ENCODE measurements at places on chromosomes 11 and 22.
A peak's percentile ranks its signal among the peaks of the same experiment; 100 is the strongest.

- no peak for DNase-seq
Observed at GRCh38 chr11:74366576-74366975, 31.7 kb downstream of the PGM2L1 start.

DNA sequence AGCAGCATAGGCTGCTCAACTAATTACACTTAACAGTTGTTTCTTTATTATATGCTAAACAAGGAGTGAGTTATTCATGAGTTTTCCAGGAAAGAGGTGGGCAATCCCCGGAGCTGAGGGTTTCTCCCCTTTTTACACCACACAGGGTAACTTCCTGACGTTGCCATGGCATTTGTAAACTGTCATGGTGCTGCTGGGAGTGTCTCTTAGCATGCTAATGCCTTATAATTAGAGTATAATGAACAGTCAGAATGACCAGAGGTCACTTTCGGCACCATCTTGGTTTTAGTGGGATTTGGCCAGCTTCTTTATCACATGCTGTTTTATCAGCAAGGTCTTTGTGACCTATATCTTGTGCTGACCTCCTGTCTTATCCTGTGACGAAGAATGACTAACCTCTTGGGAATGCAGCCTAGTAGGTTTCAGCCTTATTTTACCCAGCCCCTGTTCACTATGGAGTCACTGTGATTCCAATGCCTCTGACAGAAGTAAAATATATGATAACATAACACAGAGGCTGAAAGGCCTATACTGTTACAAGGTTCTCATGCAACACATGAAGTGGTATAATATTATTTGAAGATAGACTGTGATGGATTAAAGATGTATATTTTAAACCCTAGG is 41.3 kb upstream of the RDX start:
- DNase-seq: no peak

DNA sequence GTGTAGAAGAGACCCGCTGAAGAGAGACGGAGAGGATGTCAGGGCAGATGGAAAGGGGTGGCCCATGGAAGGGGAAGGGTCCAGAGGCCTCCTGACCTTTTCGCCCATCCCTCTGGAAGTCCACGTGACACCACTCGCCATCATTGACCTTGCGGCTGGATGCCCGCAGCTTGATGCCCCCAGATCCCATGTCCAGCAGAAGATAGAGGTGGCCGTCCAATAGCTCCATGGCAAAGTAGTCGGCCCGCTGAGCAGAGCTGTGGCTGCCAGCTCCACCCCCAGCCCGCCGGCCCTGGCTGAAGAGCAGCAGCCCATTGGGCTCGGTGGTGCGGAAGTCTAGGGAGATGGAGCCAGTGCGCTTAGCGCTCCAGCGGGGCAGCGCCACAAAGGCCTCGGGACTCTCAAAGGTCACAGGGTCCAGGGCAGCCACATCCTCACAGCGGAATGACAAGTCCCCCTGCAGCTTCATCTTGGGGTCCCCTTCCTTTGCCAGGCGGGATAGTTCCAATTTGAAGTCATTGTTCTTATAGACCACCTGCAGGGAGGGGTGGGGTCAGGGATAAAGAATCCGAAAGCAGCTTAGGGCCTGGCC is 55.7 kb downstream of the NRXN2 start:
- DNase-seq: no peak

DNA sequence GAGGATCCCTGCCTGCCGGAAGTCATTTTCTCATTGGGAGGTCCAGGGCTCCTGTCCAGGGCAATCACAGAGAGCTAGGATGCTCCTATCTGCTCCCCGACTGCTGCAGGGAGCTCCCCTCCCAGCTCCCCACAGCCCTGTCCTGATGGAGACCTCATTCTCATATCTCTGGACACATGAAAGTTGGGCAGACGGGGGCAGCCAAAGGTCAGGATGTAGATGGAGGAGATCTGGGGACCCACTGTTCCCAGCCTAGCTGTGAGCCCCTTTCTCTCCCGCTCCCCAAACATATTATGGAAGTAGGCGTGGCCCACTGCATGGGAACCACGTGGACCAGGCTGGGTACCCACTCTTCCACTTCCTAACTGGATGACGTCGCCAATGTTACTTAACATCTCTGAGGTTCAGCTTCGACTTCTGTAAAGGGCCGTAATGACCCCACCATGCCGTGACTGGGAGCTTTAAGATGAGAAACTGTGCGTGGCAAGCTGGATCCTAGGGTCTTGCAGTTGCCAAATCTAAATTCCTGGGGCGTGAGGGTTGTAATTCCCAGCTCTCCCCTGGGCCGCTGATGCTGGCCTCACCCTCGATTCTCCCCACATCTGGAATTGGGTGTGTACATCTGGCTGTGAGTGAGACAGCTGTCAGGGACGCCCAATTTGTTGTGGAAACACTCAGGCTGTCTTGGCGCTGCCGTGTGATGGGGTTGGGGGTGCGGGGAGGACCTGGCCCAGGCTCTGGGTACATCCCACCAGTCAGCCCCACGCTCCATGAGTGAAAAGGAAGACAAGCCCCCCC is 1.8 kb downstream of the CDC42EP2 start:
- no peak for DNase-seq

- DNase-seq: no peak
Observed at GRCh38 chr11:62542750-62543567, 3.6 kb downstream of the AHNAK start.

DNA sequence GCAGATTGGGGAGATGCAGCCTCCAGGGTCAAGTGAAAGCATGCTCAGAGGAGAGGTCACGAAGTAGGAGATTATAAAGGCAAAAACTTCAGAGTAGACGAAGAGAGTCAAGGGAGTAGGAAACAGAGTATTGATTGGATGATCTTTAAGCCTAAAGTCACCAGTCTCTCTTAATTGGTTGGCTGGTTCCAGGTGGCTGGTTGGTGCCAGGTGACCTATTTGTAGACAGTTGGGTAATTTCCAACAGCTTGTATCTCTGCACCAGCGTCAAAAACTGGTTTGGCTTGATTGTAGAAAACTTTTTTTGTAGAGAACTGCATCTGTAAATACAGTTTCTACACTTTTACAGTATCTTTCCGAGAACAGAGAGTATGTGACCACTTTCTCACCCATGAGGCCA is 75.7 kb upstream of the CCDC90B start:
- DNase-seq: no peak

DNA sequence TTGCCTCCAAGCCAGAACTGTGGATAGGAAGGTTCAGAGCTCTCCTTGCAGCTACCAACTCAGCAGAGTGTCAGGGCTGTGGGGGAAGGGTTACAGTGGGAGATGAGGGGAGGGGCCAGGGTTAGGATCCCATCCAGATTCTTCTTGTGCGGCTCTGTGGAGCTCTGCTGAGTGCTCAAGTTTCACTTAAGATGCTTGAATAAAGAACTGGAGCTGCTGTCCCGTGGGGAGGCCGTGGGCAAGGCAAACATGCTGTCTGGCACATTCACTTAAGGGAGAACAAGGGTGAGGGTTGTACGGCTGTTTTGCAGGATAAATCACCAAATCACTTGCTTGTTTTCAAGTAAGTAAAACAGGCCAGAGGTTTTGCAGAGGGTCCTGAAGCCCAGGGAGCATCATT is 197.1 kb downstream of the FAM76B start:
- peak; percentile 33 for DNase-seq

DNA sequence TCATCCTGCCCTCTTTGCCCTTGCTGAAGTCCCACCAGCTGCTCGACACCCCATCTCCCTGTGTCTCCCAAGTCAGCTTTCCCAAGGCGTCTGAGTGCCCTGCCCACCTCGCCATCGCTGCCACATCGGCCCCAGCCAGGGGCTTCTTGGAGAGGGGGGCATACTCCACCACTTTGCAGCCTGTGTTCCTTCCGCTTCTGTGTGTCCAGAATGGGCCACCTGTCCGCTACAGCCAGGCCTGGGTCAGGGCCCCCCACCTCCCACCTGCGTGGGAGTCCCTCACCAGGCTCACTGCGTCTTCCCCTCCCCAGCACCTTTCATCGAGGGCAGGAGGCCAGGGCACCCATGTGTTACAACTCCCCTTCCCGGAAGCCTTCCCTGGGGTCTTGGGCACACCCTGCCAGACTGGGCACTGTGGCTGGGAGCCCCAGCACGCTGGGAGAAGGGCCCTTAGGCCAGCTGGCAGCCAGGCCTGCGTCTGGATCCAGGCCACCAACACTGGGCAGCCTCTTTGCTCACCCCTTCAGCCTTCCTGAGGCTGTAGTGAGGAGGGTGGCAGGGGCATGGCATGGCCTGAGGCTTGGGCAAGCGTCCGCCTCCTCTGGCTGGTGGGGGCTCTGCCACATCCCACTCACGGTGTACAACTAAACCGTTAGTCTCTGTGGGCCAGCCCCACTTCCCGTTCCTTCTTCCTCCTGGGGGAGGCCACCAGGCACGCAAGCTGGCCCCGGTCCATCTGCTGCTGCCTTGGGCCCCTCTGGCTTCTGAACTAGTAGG is 13.4 kb downstream of the CPT1A start:
- DNase-seq: no peak

DNA sequence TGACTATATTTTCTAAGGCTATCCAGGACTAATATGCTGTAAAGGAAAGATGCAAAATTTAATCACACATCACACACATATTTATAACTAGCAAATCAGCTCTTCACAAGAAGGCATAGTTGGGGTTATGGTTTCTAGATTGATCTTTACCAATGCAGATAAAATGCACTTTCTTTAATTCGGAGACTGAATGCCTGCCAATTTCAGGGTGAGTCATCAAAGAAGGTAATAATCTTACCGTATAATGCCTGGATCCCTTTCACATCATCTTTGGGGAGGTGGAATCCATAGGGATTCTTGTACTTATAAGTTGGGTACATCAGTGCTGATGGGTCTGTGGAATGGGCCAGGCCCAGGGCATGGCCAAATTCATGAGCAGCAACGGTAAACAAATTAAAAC is 16.4 kb downstream of the MMP20 start:
- DNase-seq: no peak

DNA sequence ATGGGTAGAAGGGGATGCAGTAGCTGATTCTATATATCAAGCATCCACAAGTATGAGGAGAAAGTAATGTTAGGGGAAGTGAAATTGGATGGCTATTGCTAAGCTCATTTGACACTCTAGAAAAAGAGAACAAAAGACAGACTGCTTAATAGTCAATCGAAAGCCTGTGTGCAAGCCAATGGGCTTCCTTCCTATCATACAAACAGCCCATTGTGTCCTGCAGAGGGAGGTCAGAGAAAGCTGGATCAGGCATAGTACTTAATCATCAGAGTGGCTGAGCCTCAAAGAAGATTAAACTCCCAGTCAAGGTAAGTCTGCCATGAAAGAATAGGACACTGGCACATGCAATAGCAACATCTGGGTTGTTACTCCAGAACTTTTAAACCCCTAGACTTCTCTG is 50.9 kb upstream of the PGR start:
- DNase-seq: no peak

DNA sequence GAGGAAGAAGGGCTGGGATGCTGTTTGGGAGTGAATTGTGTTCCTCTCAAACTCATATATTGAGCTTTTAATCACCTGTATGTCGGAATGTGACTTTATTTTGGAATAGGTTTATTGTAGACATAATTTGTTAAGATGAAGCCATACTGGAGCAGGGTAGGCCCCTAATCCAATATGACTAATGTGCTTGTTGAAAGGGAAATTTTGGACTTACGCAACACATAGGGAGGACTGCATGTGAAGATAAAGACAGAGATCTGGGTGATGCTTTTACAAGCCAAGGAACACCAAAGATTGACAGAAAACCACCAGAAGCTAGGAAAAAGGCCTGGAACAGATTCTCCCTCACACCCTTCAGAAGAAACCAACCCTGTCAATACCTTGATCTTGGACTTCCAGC is 43.2 kb upstream of the OVCH2 start:
- no peak for DNase-seq

GRCh38 chr11:44632466-44633123 is 67.1 kb downstream of the CD82 start:
- no peak for DNase-seq
